ENCODE measurements at places on chromosomes 2 and 18. TPM values are rescaled to one million over a fixed set of nuclear protein-coding genes. Genes with fewer than 3 reads are reported as not detected.

The MAP2 gene
- total RNA-seq, result 1.6 TPM

The MREG gene
- total RNA-seq, result 12.4 TPM

The ITPRIPL1 gene
- total RNA-seq, result 0.92 TPM

The SCN1A gene
- total RNA-seq, result not detected

GRCh38 chr18:79687806-79688205 is 8.2 kb downstream of the CTDP1 start:
- no peak for DNase-seq

GRCh38 chr18:59699061-59699460 is 1.8 kb upstream of the CCBE1 start:
- DNase-seq, result no peak

- DNase-seq, result no peak
Measured at GRCh38 chr18:52813635-52814416, 473.8 kb downstream of the DCC start.

The FHOD3 gene
- total RNA-seq, result 5.1 TPM

The KIF5C gene
- 2.7 TPM for total RNA-seq

- DNase-seq, result no peak
Measured at GRCh38 chr18:37176621-37176934, 347.7 kb downstream of the KIAA1328 start.

- no peak for DNase-seq
Measured at GRCh38 chr2:200787351-200788120, 24.2 kb upstream of the BZW1 start.

The LRRTM1 gene
- total RNA-seq, result 0.34 TPM

The CENPA gene
- 1.5 TPM for total RNA-seq

The LONRF2 gene
- total RNA-seq, result 0.21 TPM

The KCNK3 gene
- 0.79 TPM for total RNA-seq

DNA sequence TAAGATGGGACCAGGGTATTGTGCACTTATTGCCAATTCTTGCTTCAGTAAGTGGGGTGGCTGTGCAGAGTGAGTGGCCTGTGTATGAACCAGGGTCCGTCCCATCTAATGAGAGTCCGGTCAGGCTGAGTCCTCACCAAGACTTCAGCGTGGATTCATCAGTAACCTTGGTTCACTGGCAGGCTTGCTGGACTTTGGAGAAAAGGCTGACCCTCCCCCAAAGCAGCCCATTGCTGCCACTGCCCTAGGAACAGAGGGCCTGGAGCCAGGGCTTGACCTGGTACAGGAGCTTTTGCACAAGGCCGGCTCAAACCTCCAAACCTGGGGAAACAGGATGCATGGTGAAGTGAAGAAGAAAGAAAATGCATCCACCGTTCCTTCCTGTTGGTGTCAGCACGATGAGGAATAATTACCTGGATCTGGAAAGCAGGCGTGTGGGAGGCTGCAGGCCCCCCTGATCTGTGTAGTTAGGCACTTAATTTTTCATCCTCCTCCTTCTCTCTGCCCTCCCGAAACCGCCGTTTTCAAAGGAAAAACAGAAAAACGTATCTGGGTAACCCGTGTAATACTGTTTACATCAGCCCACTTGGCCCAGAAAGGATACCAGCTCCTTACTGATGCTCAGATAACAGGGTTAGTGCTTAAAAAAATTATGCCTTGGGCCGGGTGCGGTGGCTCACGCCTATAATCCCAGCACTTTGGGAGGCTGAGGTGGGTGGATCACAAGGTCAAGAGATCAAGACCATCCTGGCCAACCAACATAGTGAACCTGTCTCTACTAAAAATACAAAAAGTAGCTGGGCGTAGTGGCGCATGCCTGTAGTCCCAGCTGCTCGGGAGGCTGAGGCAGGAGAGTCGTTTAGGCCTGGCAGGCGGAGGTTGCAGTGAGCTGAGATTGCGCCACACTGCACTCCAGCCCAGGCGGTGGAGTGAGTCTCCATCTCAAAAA is 147.7 kb downstream of the TGIF1 start:
- peak; percentile 20 for DNase-seq

The ALLC gene
- total RNA-seq, result not detected

The IL1F10 gene
- not detected for total RNA-seq
